RWPE2 (cell line): ENCODE measurements at places on chromosomes 6 and 20.

GRCh38 chr6:168314948-168315347 lies 4.6 kb downstream of the DACT2 start:
- DNase-seq = no peak

DNA sequence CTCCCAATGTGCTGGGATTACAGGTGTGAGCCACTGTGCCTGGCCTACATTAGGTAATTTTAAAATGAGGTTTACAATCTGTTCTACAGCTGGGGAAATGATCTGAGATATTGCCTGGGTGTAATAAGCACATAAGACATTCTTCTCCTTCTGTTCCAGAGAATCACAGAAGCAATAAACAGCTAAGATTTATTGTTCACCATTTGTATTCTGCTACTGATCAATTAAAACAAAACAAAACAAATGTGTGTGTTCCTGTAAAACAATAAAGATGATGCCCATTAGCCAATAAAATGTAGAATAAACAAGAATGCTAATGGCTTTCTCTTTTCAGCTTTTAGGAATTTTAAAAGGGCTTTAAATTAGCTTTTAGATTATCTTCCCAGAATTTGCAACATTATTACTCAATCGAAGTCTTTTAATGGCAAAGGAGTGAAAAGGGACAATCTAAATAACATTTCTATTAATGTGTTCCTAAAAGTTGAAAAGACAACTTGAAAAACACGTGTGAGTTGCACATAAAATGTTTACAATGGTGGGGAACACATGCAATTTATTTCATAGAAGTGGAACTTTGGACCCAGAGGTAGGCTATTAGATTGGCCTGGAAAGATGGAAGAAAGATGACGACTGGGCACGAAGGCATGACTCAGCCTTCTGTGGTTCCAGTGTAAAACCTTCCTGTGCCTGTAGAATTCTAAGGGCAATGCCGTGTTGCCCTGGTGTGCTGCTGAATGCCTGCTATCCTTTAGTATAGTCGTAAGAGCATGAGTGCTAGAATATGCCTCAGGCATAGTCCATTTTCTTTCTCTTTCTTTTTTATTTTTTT lies 29.0 kb upstream of the DEK start:
- no peak for DNase-seq

DNA sequence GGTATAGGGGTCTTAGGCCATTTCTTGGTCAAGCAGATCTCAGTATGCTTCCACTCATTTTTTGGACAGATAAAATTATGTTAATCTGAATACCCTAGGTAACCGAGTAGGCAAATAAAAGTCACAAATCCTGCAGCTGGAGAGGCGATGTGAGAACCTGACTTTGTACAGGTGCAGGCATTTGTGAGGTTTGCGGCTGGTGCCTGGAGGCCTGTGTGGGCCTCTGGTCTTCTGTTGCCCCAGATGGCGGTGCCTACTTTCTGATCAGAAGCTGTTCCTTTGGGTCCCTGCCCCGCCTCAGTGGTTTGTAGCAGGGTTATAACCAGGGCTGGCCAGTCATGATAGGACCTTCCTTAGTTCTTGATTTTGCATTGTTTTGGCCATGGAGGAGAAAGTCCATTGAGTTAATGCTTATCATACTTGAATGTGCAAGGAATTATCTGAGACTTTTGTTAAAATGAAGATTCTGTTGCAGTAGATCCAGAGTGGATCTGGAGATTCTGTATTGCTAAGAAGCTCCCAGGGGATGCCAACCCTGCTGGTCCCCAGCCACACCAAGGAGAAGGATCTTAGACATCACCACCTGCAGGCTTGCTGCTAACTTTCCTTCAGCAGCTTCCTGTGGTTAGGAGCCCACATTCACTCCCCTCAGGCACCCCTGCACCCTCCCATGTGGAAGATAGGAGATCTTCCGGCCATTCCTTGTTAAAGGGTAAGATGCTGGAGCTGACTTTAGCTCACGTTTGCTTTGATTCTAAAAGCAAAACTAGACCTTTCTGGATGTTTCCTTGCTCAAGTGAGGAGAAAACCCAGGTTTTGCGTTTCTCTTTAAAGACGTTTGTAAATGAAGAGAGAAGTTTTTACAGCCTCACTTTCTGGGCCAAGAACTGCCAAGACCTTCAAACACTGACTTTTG lies 50.7 kb downstream of the LRRC1 start:
- no peak for DNase-seq

GRCh38 chr6:129638055-129638684 lies 71.8 kb downstream of the ARHGAP18 start:
- no peak for DNase-seq

GRCh38 chr6:150667977-150668716 lies 68.5 kb downstream of the PLEKHG1 start:
- DNase-seq = peak; percentile 82

GRCh38 chr20:33431797-33432381 lies 11.7 kb downstream of the SNTA1 start:
- no peak for DNase-seq

- no peak for DNase-seq
Observed at GRCh38 chr6:165611294-165611693, 51.7 kb downstream of the PDE10A start.

DNA sequence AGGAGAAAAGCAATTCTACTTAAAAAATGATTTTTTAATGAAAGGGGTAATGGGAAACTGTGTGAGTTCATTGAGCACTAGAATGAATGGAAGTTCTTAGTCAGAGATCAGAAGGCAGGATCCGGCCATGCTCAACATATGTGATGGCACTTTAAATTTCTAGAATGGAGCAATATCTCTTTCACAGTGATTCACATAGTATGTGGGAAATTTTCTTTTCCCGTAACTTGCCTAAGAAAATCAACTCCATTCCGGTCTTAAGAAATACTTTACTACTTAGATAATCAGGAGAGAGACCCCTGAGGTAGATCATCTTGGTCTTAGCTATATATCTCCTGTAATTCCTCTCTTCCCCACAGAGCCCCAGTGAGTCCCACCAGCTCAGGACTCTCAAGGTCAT lies 131.8 kb downstream of the SCML4 start:
- no peak for DNase-seq

DNA sequence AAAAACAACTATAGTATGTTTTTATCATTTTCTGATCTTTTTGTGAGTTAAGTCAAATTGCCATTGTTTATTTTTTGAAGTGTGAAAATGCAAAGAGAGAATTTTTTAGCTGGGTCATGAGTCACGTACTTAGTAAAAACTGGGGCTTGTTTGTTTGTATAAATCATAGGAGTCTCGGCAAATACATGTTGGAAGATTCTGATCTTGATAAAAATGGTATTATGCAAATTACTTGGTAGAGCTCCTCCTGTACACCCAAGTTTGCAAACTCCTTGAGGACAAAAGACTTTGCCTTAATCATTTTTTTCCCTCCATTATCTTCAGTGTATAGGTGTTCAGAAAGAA lies 25.8 kb downstream of the TBPL1 start:
- DNase-seq = no peak

GRCh38 chr6:44000164-44000842 lies 126.9 kb downstream of the MRPL14 start:
- DNase-seq = no peak

DNA sequence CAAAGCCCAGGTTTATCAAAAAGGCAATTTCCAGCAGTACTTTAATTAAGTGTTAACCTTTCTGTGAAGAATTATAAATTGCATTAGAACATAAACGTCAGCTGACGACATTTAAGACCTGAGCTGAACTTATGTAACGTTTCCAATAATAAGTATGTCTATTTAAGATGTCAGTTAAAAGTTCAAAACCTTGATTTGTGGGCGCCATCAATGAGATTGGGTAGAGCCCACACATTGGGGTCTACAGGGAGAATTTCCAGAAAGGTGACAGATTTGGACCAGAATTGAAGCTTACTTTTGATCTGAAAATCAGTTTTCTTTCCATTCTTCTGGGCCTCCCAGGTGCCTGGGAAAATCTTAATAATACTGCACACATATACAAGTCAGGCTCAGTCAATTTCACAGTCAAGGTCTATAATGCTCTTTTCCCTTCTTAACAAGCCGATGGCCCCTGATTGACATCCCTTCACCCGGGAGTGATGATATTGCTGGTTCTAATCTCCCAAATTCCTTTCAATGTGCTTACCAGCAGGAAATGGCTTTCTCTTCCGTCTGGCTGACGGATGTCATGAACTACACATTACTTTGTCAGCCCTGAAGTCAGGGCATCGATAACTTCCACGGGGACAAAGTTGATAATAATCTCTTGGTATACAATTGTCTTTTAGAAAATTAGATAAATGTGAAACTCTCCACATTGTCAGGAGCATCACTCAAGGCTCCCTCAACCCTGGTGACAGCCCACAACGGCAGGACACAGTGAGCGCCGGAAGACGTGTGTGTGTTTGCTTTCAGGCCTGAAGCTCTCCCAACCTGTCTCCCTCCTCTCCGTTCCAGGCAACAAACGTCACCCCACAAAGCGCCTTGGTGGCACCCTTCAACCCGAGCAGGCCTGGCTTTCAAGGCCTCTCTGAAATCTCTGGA lies 396.5 kb upstream of the CNR1 start:
- no peak for DNase-seq

DNA sequence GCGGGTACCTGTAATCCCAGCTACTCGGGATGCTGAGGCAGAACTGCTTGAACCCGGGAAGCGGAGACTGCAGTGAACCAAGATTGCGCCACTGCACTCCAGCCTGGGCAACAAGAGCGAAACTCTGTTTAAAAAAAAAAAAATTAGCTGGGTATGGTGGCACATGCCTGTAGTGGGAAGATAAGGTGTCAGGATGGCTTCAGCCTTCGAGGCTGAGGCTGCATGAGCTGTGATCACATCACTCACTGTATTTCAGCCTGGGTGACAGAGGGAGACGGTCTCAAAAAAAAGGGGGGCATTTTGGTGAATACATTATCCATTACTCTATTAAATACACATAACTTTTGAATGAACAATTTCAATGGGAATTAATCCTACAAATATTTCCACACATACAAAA lies 32.4 kb downstream of the SNX3 start:
- DNase-seq = no peak

DNA sequence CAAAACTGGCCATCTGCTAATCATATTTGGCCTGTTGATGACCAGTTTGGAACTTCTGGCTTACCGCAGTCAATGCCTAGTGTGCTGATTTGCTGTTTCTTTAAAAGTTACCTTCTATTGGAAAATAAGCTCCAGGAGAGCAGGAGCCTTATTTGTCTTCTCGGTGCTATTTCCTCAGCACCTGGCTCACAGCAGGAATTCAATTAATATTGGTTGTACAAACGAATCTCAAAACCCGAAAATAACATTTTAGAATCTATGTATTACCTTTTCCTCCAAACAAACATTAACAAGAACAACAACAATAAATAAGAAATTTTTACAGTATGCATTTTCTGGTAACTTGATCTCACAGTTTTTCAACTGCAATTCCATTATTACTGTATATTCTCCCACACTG lies 1080.7 kb upstream of the MAP3K7 start:
- no peak for DNase-seq

DNA sequence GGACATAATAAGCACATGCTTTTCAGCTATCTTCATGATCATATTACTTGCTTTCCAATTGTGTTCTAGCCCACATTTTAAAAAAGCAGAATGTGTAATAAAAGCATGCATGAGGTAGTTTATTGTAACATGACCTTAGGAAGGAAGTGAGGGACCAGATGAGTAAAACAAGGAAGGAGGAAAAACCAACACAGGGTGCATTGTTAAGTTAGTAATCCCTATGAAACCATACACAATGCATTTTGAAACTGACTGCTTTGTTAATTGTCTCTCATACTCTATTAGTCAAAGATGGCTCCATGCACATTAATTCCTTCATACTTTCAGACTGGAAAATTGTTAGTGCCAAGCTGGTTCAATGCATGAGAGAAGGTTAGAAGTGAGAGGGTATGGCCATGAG lies 37.7 kb upstream of the CENPW start:
- DNase-seq = no peak

GRCh38 chr6:49097116-49097515 lies 365.9 kb downstream of the MMUT start:
- no peak for DNase-seq

GRCh38 chr20:49928411-49929141 lies 7.6 kb upstream of the RNF114 start:
- DNase-seq = peak; percentile 90

DNA sequence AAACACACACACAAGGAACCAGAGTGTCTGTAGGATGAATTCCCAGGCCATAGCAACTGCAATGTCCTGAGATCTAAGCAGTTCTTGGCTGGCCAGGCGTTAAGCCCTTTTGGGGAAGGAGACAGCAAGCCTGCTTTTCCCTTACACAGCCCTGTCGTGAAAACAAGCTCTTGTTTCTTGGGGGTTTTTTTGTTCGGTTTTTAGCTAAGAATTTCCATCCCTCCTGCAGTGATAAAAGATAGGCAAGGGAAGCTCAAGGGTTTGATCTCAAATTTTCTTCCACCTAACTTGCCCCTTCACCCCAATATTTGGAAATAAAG lies 1.5 kb downstream of the TNFRSF21 start:
- DNase-seq = no peak

GRCh38 chr20:47989957-47990356 lies 204.7 kb upstream of the SULF2 start:
- DNase-seq = no peak

GRCh38 chr6:53645859-53646258 lies 19.7 kb downstream of the KLHL31 start:
- no peak for DNase-seq

GRCh38 chr6:15352220-15352619 lies 106.4 kb downstream of the JARID2 start:
- no peak for DNase-seq

DNA sequence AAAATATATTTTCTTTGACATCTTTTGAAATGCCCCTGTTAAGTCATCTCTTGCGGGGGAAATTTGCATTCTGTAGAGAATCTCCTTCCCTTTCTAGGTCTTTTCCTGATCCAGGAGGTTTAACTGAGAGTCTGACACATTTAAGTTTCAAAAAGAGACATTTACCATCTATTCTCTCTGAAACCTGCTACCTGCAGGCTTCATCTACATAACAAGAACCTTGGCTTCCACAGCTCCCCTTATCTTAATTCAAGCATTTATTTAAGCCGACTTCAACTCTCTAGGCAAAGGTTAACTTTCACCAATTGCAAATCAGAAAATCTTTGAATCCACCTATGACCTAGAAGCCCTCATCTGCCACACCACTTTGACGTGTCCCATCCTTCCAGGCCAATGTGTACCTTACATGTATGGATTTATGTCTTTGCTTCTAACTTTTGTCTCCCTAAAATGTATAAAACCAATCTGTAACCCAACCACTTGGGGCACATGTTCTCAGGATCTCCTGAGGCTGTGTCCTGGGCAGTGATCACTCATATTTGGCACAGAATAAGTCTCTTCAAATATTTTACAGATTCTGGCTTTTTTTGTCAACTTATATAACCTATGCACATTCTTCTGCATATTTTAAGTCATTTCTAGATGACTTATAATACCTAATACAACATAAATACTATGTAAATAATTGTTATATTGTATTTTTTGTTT lies 666.7 kb downstream of the UTRN start:
- DNase-seq = no peak

DNA sequence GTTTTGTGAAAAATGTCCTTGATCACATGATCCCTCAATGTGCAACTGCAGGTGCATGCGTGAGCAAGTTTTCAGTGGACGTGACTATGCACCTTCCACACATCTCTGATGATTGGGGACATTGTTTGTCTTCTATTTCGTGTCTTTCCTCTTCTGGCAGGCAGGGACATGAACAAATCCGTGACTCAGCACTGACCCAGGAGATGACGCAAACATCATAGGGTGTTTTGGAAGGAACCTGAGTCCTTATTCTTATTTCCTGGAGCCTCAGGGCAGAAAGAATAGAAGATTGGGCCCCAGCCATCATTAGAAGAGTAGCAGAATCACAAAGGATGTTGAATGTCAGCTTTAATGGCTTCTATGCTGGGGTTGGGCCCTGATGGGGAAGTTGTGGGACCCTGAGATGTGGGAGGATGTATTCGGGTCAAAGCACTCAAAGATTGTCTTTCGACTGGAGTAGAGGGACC lies 11.9 kb upstream of the SIRPD start:
- no peak for DNase-seq
